Motor neuron (in vitro differentiated cells): ENCODE measurements at places on chromosomes 7 and 10.

- ATAC-seq: no peak
These were observed 152.7 kb downstream of the CUX1 start for GRCh38 chr7:101969997-101970585.

DNA sequence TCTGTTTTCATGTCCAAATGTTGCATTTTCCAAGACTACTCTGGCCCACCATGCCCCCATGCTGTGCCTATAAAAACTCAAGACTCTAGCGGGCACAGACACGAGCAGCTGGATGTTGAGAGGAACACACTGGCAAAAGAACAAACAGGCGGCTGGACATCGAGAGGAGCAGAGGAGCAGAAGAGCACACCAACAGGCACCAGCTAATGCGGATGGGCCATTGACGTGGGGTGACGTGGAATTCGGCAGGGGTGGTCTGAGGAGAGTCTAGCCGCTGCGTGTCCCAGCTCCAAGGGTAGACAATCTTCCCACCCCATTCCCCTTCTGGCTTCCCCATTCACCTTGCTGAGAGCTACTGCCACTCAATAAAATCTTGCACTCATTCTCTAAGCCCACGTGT is 54.4 kb upstream of the SMIM30 start:
- ATAC-seq: no peak

DNA sequence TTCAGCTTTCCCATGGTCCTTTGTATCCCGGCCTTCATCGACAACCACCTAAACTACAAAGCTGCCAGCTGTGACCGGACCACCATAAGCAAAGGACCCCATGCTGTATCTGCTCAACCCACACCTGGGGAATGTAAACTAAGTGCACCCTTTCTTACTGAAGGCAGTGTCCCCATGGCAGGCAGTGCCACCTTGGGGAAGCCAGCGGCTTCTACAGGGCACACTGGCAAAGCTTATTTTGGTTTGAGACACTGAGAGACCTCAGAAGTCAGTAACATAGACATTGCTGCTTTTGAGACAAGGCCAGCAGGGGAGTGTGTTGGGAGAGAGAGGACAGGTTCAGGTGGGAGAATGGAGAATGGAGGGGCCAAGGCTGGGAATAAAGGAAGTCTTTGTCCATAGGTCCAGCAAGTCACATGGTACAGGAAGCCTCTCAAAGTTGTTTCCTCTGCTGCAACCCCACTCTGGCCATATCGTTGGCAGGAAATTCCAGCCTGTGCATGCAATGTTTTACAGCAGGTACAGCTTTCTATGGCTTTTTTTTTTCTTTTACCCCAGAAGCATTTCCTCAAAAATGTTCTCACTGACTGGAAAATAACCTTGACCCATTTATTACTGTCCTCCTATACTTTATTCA is 85.9 kb upstream of the NPVF start:
- ATAC-seq: no peak

DNA sequence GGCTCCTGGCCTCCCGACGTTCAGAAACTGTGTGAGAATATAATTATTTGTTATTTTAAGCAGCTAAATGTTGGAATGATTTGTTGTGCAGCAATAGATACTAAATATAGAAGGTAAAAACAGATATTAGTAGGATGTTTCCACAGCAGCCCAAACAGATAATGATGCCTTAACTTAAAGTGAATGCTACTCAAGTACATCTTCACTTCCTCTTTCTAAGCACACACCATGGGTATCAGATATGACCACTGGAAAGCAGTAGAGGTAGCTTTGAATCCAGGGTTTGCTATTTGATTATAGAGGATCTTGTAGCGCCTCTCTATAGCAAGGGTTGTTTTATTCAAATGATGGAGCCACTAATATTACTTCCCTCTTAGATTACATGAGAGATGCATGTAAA is 38.2 kb upstream of the BET1 start:
- no peak for ATAC-seq

GRCh38 chr7:81886211-81886764 is 116.4 kb upstream of the HGF start:
- ATAC-seq: no peak

- ATAC-seq: peak; percentile 61
These were observed 74.4 kb downstream of the CFAP58 start for GRCh38 chr10:104427989-104428388.

- no peak for ATAC-seq
These were observed 85.1 kb downstream of the MGMT start for GRCh38 chr10:129552119-129552518.

DNA sequence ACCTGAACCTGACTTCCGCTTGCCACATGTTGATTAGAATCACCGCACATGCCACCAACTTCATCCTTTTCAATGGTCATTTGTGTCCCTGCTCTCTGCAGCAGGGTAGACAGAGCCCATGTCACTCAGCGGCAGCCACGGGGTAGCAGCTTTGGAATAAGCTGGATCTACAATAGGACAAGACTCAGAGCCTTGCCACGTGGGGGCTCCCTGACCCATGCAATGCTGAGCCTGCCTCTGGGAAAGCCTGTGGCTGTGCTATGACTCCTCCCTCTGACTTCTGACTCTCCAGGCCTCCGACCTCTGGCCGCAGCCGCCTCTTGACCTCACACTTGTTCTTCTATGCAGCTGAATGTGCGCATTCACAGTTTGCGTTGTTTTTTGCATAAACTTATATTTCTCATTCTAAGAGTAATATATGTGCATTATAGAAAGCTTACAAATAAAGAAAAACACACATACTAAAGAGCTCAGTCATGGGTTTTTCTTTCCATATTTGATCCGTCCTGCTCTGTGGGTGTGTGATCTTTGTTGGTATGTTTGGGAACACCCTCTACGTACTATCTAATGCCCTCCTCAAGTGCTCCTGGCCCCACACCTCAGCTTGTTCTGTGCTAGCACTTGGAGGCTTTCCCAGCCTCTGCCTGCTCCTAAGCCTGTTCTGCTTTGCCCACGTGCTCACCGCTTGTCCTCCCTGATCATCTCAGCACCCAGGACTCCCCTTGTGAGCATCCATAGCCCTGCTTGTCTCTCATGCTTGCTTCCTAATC is 198.0 kb upstream of the MKI67 start:
- peak; percentile 57 for ATAC-seq

DNA sequence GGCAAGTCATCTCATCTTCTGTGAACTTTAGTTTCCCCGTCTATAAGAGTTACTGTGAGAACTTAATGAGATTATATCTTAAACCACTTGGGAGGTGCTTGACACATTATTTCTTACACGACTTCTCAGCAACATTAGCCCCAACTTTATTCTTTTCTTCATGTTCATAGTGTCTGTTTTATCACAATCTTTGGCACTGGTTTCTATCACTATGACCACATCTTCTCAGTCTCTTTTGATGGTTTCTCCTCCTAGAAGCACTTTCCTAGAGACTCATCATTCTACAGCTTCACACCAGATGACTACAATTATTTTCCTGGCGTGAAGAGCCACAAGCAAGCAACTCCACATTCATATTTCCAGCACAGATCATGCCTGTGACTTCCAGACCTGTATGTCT is 26.5 kb upstream of the BET1 start:
- ATAC-seq: no peak

- ATAC-seq: no peak
These were observed 258.9 kb downstream of the SUGCT start for GRCh38 chr7:40393660-40394059.

GRCh38 chr7:45677311-45677900 is 103.2 kb downstream of the ADCY1 start:
- ATAC-seq: no peak

GRCh38 chr7:46156086-46156485 is 235.0 kb upstream of the IGFBP3 start:
- peak; percentile 53 for ATAC-seq

GRCh38 chr10:73433538-73433867 is at the start of gene MSS51:
MSS51 (minus strand) TSS chr10:73433561; CDS start chr10:73428284, 5,277 bp downstream.
- ATAC-seq: no peak

- peak; percentile 94 for ATAC-seq
These were observed 49.7 kb downstream of the CCDC71L start for GRCh38 chr7:106610996-106611886.

DNA sequence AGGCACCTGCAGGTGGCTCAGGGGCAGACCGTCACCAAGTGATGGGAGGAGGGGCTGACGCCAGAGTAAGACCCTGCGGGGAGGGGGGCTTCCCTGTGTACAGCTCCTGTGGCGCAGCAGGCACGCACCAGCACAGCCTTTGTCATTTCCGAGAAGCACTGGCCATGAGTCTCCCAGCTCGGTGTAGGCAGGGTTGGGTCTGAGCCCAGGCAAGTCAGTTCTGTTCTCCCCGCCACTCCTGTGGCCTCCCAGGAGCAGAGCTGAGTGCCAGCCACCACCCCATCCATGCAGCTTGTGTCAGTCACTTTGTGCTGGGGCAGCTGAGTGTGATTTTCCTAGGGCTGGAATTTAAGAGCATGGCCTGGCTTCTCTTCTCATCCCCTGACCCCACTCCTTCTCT is 13.2 kb downstream of the CPSF4 start:
- ATAC-seq: no peak

DNA sequence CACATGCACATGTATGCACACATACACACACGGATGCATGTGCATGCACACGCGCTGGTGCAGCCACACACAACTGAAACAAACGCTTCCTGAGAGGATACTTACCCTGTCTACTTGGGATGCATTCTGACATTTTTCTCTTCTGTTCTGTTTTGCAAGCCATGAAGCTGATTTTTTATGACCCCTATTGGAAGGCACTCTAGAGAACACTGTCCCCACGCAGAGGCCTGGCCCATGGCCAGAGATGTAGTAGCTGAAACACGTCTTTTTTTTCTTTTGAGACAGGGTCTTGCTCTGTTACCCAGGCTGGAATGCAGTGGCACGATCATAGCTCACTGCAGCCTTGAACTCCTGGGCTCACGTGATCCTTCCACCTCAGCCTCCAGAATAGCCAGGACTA is 47.9 kb downstream of the VWA2 start:
- ATAC-seq: no peak

DNA sequence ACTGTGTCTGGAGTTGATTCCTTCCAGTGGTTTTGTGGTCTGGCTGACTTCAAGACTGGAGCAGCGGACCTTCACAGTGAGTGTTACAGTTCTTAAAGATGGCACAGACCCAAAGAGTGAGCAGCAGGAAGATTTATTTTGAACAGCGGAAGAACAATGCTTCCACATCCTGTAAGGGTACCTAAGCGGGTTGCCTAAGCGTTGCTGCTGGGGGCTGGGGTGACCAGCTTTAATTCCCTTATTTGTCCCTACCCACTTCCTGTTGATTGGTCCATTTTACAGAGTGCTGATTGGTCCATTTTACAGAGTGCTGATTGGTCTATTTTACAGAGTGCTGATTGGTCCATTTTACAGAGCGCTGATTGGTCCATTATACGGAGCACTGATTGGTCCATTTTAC is 13.2 kb downstream of the AKR1B15 start:
- no peak for ATAC-seq

- ATAC-seq: no peak
These were observed 49.4 kb downstream of the NOD1 start for GRCh38 chr7:30429156-30429530.

GRCh38 chr10:49175587-49176309 is 12.4 kb downstream of the TMEM273 start:
- no peak for ATAC-seq

GRCh38 chr7:3028071-3028757 is 15.5 kb downstream of the CARD11 start:
- no peak for ATAC-seq

DNA sequence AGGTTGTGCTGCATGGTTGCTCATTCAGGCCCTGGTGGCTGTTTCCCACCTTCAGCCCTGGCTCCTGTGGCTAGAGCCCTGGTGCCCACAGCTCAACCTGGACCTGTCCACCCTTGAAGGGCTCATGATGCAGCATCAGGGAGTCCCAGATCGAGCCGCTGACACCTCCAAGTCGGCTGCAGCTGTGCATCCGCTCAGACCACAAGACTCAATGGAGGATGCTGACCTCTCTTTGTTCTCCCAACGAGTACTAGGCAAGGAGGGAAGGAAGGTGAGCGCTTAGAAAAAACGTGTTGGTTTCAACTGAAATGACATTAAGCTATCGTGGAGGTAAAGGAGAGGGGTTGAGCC is 9.5 kb upstream of the C10orf95 start:
- ATAC-seq: peak; percentile 34

GRCh38 chr10:129495698-129496097 is 28.7 kb downstream of the MGMT start:
- ATAC-seq: peak; percentile 70

- no peak for ATAC-seq
These were observed 180.3 kb downstream of the DNAJB6 start for GRCh38 chr7:157516911-157517781.

DNA sequence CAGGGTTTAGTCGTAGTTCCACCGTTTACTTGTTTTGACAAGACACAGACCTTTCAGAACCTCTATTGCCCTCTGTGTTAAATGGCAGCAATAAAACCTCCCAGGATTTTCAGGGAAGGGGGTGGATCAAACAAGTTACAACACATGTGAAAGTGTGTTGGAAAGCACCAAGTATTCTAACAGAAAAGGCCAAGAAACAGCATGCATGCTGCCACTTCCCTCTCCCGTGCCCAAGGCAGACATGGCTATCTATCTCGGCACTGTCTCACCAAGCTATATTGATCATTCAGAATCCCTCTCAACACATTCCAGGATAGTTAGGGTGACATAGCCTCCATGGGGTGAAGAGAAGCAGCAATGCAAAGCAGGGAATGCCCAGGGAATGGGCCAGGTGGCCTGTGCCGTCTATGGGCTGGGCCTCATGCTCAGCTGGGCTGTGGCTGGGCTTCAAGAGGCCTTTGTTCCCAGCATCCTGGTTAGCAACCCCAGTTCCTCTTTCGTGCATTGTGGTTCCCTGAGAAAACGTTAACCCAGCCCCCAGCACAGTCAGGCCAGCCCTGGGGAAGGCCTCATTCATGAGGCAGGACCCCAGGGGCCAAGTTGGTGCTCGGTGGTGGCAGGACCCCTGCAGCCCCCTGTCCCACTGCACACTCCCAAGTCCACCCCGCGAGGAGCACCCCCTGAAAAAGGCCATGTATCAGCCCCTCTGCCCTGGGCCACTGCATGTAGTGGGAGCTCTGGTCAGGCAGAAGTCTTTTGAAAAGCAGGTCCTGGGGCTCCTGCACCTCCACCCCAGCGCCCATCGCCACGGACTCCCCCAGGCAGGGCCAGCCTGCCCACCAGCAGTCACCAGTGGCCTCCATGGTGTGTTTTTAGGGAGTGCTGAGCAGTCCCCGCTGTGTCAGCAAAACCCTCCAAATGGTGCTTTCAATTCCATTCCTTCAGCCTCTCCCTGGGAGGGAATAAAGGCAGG is 25.5 kb downstream of the VSIR start:
- no peak for ATAC-seq

GRCh38 chr7:12518920-12519681 is 51.4 kb upstream of the SCIN start:
- no peak for ATAC-seq

GRCh38 chr7:36605261-36606051 is 118.8 kb downstream of the AOAH start:
- ATAC-seq: peak; percentile 71

- ATAC-seq: no peak
These were observed 2.4 kb upstream of the EBF3 start for GRCh38 chr10:129966370-129966888.

- ATAC-seq: peak; percentile 31
These were observed 119.9 kb downstream of the TFEC start for GRCh38 chr7:115910541-115911164.
